ENCODE measurements at places on chromosomes 16 and 17. TPM values are rescaled to one million over a fixed set of nuclear protein-coding genes. Genes with fewer than 3 reads are reported as not detected.

The CBFA2T3 gene
- 0.34 TPM for total RNA-seq

DNA sequence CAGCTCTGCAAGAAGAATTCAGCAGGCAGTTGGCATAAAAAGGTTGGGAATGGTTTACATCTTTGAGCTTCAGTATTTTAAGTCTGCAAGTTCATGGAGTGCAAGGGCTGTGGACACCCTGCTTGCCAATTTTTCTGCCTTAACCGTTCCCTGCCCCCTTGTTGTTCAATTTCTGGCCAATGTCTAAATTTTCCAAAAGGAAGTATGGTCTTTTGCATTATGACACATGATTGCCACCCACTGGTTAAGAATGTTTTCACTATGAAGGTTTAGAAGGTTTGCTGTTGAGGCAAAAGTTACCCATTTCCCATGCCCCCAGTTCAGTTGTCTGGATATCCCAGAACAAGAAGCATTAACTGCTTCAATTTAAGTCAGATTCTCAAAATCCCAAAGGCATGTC lies 441.9 kb downstream of the CDH13 start:
- no peak for DNase-seq

GRCh38 chr17:6352801-6353560 lies 81.9 kb downstream of the AIPL1 start:
- DNase-seq: no peak

DNA sequence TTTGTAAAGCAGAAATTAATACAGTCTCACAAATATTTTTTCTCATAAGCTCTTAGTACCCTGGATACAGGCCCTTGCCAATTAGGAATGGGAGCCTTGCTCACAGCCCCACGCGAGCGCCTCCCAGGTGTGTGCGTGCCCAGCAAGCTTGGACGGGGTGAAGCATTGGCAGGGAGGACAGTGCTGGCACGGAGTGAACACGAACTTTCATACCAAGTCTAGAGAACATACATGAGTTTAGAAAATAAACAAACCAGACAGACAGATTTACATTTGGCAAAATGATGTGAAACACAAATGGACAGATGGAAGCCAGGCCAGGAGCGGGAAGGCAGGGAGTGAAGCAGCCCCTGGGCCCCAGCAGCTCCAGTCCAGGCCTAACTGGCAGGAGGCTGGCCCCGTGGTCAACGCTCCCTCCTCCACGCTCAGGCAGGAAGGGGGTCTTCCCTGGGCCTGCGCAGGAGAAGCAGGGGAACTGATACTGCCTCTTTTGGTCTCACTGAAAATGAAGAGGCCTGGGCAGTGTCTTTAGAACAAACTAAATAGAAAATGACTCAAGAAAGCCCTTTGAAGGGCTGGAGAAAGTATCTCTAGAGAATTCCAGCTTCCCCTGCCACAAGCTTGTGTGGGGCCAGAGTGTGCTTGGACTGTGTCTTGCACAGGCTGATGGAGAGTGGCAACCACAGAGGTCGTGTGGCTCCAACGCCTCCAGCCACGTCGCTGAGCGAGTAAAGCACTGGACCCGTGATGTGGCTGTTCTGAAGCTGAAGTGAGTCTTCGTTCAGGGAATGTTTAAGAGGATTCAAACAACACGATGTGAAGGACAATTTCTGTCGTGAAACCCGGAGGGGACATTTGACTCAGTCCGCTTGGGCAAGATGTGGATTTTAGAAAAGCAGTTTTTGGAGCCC lies 9.9 kb upstream of the FOXJ1 start:
- DNase-seq: no peak

GRCh38 chr16:89316701-89317100 lies 99.2 kb downstream of the ZNF778 start:
- DNase-seq: no peak

DNA sequence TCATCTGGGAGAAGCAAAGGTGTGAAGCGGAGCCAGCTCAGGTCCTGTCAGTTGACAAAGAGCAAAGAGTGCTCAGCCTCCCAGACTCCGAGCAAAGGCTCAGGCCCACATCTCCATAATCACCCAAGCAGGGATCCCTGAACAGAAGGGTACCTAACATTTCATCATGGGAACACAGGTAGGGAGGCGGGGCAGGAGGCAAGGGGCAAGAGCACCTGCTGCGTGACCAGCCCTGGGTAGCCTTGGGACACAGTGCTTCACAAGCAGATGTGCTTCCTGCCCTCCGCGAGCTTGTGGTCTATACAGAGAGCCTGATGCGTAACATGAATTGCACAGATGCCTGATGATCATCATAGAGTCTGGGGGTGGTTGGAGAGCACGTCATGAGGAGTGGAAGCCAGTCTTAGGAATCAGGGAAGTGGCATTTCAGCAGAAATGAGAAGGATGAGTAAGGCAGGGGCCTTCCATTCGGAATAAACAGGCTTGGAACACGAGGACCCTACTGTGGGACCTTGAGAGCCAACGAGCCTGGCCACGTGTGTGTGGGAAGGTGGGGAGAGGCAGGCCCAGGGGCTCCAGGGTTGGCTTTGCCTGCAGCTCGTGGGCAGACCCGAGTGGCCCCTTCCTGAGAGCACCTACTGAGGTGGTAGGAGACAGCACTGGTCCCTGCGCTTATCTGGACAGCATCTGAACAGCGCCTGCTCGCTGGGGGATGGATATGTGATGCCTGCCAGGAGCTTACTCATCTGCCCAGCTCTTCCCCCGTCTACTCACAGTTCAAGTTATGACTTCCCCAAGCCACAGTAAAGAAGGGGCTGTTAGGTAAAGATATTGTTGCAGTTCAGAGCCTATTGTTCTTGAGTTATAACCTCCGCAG lies 125.8 kb downstream of the CCDC182 start:
- no peak for DNase-seq

- no peak for DNase-seq
These were observed 8.3 kb downstream of the SLC5A10 start for GRCh38 chr17:18960241-18960665.

GRCh38 chr17:28341516-28341915 lies 6.0 kb downstream of the TNFAIP1 start:
- DNase-seq: no peak

All from activated CD8-positive, alpha-beta T cell treated with anti-CD3 and anti-CD28 coated beads for 36 hours (primary cell).